ENCODE measurements at places on chromosomes 16 and 17. TPM values are rescaled to one million over a fixed set of nuclear protein-coding genes. Genes with fewer than 3 reads are reported as not detected.

- DNase-seq, result no peak
These were observed 22.9 kb downstream of the KLHDC4 start for GRCh38 chr16:87742781-87743490.

DNA sequence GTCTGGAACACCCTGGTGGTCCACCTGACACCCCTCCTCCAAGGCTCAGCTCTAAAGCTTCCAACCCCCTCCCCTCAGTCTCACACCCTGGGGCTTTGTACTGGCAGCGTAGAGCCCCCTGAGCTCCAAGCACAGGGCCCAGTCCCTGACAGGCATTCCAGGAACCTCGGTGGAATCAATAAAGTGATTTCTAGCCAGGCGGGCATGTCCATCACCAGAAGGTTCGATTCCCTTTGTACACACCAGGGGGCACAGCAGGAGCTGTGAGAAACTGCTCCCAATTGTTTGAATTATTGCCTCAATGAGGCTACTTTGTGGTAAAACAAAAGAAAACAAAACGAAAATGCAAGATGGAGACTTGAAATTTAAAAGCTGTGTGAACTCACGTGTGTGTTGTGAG, 51.8 kb downstream of the SMPD3 start:
- DNase-seq, result peak; percentile 83

- DNase-seq, result no peak
These were observed 675.7 kb downstream of the WWOX start for GRCh38 chr16:78775161-78775561.

Gene OR1F1
- not detected for total RNA-seq

Gene FBXW10
- total RNA-seq, result 0.11 TPM

Gene SRCIN1
- not detected for total RNA-seq

- DNase-seq, result no peak
These were observed 47.0 kb upstream of the ZNF423 start for GRCh38 chr16:49902908-49903307.

- no peak for DNase-seq
These were observed 23.2 kb downstream of the RABEP2 start for GRCh38 chr16:28901862-28902261.

Gene SEC14L1
- 27.4 TPM for total RNA-seq

Gene TBC1D3E
- not detected for total RNA-seq

DNA sequence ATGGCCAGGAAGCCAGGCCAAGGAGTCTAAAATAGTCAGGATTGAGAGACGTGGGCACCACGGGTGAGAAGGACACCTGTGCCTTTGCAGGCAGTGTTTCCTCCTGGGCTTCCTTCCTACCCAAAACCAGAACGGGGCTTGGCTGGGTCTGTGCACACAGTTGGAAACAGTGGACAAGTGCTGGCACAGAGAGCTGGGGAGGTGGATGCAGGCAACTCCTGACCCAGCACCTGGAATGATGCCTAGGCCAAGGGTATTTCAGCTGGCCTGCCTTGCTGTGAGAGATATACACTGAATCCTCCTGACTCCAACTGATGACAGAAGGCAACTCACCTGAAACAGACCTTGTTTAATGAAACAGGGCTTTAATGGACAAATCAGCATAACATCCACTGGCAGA, 186.2 kb downstream of the SLC39A11 start:
- no peak for DNase-seq

DNA sequence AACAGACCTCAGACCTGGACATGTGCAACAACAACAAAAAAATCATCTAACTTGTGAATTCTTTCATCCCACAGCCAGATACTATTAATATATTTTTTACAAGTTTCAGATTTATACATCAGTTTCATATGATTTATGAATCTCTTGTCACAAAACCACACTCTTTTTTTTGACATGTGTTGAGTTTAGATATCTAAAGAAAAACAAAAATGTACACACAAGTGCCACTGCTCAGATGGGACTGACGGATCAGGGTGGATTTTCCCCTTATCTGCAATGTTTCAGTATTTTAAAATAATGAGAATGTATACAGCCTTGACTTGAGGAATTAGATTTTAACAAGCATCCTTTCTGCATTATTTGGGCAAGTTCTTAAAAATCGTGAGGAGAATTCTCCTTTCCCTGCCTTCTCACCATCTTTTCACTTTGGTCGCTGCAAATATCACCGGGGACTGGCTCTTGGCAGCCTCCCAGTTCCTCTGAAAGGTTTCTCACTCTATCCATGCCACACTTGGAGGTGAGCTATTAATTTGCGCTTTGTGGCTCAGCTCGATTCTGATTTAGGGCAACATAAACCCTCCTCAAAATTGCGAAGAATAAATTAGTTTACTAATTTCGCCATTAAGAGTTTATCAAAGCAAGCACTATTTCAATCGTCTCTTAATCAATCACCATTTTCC, 225.7 kb downstream of the XYLT1 start:
- DNase-seq, result no peak

DNA sequence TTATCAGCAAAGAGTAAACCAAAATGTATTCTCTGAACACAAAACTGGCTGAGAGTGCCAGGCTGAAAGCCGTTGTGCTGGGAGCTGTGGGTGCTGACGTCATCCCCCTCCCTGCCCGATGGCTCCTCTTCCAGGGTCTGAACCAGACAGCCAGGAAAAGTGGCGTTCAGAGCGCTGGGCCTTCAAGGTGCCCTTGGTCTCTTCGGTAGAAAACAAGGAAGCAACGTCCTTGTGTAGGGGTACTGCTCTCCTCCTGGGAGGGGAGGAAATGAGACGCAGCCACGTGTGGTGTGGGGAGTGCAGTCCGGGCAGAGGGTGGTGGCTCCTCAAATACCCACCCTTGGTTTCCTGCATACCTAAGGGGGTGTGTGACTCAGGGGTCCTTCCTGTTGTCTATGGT, 394.7 kb downstream of the SEC14L1 start:
- DNase-seq, result no peak

Gene TBC1D3K
- total RNA-seq, result not detected

- no peak for DNase-seq
These were observed 50.6 kb downstream of the STH start for GRCh38 chr17:46049656-46050055.

DNA sequence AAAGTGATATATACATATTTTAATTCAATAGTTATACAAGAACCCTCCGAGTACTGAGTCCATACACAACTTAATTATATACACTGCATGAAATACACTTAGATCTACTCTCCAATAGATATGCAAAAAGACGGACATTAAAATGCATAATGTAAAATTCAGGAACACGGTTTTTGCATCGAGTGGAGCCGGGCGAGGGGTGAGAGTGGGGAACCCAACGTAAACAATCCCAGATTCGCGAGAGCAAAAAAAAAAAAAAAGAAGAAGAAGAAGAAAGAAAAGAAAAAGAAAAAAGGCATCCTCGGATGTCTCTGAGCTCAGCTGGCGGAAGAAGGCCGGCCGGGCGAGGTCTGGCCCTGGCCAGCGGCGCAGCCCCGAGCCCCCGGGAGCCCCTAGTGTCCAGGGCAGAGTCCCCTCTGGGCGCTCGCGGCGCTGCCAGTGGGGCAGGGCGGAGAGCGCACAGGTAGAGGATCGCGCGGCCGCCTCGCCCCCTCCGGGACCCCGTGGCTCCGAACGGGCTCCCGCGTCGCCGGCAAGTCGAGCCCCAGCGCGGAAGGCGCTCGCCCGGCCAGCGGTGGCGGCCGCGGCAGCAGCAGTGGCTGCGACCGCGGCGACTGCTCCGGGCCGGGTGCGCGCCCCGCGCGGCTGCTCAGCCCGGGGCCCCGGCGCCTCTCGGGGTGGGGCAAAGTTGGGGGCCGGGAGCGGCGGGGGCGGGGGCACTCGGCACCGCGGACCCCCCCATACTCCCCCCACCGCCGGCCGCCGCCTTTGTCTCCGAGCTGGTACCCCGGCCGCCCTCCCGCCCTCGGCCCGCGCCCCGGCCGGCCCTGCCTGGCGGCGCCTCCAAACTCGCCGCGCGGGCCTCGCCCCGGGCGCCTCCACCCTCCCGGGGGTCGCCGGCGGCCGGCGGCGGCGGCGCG, 9.6 kb upstream of the ZFHX3 start:
- DNase-seq, result peak; percentile 69

Gene CBX4
- total RNA-seq, result 11.4 TPM

DNA sequence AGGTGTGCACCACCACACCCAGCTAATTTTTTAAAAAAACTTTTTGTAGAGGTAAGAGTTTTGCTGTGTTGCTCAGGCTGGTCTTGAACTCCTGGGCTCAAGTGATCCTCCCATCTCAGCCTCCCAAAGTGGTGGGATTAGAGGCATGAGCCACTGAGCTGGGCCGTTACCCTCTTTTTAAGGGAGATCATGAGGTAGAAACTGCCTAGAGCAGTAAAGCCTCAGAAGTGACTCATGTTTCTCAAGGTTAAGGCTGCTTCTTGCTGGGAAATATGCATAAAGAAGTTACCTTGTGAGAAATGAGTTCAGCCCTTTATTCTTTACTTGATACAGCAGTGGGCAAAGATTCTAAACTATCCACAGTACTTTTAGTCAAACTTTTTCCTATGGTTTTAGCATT, 38.2 kb downstream of the GRB2 start:
- DNase-seq, result peak; percentile 32

DNA sequence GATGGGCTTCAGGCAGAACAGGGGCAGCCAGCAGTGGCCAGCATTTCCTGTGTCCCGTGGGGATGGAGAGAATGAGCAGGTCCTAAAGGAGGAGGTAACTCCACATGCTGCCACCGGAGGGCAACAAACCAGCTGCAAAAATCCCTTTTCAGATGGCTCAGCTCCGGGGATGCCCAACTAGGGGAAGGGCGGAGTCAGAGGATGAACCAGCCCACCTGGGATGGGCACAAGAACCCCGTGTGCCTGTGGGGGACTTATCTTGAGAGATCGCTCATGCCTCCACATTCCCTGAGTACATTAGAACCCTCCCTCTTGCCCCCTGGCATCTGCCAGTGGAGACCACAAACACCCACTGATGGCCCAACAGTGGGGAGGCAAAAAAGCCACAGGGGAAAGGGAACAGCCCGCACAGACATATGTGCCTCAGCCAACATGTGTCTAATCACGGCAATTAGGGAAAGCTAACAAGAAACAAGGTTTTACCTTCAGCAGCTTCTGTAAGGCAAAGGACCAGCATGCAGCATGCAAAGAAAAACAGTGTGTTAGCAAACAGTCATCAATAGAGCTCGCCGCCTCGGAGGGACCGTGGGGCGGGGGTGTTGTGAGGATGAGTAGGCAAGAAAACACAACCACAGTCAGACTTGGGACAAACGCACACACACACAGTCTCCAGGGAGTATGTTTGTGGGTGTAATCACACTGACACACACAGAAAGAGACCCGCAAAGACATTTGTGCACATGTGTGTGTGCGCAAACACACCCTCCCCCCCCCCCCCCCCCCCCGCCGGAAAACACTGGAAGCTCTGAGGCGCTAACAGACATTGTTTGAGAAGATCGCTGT, 64.0 kb downstream of the MYO18A start:
- peak; percentile 78 for DNase-seq

Gene GDPD1
- 3.7 TPM for total RNA-seq

Gene MCRIP2
- total RNA-seq, result 30.4 TPM

- peak; percentile 80 for DNase-seq
These were observed 514 bp downstream of the UBFD1 start for GRCh38 chr16:23557779-23558702.

- DNase-seq, result no peak
These were observed 149.9 kb downstream of the CLEC16A start for GRCh38 chr16:11094075-11094856.

Gene MYH2
- total RNA-seq, result 0.65 TPM

- DNase-seq, result no peak
These were observed 42.7 kb upstream of the ANKFN1 start for GRCh38 chr17:56110463-56111135.

- DNase-seq, result no peak
These were observed 13.9 kb upstream of the CSNK2A2 start for GRCh38 chr16:58211846-58212245.

DNA sequence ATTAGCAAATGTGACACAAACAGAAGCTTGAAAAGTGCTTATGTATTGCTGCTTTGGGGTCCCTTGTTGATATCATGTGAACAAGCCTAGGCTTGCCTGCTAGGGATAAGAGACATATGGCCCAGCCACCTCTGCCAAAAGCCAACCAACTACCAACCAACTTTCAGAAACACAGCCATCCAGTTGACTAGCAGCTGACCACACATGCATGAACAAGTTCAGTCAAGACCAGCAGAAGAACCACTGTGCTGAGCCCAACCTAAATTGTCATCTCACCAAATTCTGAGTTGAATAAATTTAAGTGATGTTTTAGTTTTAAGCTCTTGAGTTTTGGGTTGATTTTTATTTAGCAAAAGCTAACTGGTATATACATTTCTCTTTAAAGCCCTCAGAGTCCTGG, 3.5 kb downstream of the ERN2 start:
- no peak for DNase-seq
